ENCODE measurements at places on chromosomes 1 and 21.

DNA sequence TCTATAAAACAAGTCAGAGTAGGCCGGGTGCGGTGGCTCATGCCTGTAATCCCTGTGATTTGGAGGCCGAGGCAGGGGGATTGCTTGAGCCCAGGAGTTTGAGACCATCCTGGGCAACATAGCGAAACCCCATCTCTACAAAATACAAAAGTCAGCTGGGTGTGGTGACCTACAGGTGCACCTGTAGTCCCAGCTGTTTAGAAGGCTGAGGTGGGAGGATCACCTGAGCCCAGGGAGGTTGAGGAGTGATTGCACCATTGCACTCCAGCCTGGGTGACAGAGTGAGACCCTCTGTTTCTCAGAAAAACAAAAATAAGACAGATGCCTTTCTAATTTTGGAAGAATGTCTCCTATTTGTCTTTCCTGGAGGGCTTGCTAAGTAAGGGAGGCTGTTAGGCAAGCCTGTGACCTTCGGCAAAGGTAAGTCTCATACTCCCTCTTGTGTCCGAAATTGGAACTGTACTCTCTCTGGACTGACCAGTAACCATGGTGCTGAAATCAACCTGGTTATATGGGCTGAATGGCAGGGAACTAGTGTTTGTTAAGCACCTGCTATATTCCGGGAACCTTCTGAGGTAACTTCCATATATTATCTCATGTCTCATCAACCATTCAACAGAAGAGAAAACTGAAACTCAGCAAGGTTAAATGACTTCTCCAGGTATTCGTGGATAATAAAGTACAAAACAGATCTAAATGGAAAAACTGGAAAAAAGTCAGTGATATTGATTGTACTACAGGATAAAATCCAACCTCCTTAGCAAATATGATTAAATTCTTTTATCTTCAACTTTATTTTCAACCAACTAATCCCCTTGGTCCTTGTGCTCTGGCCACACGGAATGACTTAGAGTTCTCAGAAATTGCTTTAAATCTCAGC lies 11.8 kb upstream of the RAB3B start:
- peak; percentile 85 for DNase-seq

GRCh38 chr1:1004780-1005697 lies 5.1 kb upstream of the HES4 start:
- DNase-seq = no peak

DNA sequence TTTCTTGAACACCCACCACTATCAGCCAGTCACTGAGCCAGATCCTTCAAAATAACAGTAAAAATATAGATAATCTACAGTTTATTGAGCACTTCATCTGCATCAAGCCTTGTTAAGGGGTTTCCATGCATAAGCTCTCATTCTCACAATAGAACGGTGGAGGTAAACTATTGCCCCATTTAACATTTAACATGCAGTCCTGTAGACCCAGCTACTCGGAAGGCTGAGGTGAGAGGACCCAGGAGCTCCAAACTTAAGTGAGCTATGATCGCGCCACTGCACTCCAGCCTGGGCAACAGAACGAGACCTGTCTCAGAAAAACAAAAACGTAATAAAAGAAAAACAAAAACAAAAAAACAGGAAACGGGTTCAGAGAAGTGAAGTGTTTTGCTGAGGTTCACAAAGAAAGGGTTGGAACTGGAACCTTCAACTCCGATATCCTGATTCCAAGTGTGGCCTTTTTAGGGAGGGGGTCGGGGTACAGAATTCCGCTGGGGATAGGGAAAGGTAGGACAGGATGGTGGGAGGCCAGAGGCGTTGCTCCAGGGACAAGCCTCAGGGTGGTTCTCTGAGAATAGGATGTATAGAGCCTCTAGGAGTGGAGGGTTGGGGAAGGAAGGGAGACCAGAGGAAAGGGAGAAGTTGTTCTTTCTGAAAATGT lies 11.6 kb upstream of the SESN2 start:
- DNase-seq = no peak

DNA sequence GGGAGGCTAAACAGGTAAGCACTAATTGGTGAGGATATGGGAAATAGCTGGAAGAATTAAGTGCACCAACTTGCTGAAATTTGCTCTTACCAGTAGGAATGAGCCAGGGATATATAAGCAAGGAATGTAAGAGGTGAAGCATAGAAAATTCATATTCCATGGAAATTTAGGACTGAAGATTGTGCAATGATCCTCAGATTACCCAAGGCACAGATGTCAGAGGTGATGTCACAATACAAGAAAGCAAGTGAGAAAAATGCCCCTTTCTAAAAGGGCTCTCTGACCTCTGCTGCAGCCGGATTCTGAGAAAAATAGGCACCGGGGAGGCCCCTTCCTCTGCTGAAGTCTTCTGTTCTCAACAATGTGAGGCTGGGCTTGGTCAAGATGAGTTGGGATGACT lies 112.3 kb upstream of the ZNF678 start:
- DNase-seq = no peak

GRCh38 chr1:214670098-214670497 lies 67.1 kb downstream of the CENPF start:
- DNase-seq = no peak

GRCh38 chr1:39899611-39900538 lies 1.8 kb downstream of the MYCL start:
- no peak for DNase-seq

DNA sequence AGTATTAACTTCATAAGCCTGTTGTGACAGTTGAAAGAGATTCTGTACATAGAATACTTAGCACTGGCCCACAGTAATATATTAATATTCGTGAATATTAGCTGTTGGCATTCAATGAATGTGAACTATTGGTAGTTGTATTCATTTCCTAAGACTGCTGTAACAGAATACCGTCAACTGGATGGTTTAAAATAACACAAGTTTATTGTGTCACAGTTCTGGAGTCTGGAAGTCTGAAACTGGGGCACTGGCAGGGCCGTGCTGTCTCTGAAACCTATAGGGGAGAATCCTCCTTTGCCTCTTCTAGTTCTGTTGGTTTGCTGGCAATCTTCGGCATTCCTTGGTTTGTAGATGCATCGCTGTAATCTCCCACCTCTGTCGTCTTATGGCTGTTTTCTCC lies 47.5 kb downstream of the OLFML3 start:
- no peak for DNase-seq

DNA sequence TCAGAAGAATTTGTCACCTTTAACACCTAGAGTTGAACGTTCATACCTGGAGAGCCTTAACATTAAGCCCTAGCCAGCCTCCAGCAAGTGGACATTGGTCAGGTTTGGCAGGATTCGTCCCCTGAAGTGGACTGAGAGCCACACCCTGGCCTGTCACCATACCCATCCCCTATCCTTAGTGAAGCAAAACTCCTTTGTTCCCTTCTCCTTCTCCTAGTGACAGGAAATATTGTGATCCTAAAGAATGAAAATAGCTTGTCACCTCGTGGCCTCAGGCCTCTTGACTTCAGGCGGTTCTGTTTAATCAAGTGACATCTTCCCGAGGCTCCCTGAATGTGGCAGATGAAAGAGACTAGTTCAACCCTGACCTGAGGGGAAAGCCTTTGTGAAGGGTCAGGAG lies 52.3 kb downstream of the UBE4B start:
- no peak for DNase-seq

GRCh38 chr1:177170756-177171535 lies at the start of gene BRINP2:
Gene BRINP2, plus strand, starts transcription at chr1:177170958. Its CDS starts 58,919 bp downstream, at chr1:177229877.
- DNase-seq = peak; percentile 16

Measured in activated CD4-positive, alpha-beta T cell treated with anti-CD3 and anti-CD28 coated beads, Interleukin-10, Interleukin-2, amounts not matched to agents 100 ng/mL and 50 ng/mL, durations not matched to agents 16 hours and 8 hours (primary cell).